Gastroesophageal sphincter (tissue), 4 donors: ENCODE measurements at places on chromosomes 3 and 15. TPM values are rescaled to one million over a fixed set of nuclear protein-coding genes. Genes with fewer than 3 reads are reported as not detected.

RTP4 gene
- 3.0 TPM for total RNA-seq

GRCh38 chr3:154886437-154886836 lies 193.7 kb upstream of the MME start:
- ATAC-seq: peak; percentile 73

DNA sequence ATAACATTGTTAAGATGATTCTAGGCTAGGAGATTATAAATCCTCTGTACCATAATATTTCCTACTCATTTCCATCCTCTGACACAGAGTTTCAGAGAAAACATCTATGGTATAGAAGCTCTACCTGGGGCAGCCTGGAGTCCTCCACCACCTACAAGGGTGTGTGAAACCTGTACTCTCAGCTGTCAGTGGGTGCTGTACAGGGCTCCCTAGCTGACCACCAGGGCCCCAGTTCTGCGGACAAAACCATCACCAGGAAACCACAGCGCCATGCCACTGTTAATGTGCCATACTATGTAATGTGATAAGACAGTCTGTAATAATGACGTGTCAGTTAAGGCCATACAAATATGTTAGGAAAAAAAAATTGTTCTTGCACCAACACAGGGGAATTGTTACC lies 7.1 kb downstream of the RORA start:
- ATAC-seq: no peak

DNA sequence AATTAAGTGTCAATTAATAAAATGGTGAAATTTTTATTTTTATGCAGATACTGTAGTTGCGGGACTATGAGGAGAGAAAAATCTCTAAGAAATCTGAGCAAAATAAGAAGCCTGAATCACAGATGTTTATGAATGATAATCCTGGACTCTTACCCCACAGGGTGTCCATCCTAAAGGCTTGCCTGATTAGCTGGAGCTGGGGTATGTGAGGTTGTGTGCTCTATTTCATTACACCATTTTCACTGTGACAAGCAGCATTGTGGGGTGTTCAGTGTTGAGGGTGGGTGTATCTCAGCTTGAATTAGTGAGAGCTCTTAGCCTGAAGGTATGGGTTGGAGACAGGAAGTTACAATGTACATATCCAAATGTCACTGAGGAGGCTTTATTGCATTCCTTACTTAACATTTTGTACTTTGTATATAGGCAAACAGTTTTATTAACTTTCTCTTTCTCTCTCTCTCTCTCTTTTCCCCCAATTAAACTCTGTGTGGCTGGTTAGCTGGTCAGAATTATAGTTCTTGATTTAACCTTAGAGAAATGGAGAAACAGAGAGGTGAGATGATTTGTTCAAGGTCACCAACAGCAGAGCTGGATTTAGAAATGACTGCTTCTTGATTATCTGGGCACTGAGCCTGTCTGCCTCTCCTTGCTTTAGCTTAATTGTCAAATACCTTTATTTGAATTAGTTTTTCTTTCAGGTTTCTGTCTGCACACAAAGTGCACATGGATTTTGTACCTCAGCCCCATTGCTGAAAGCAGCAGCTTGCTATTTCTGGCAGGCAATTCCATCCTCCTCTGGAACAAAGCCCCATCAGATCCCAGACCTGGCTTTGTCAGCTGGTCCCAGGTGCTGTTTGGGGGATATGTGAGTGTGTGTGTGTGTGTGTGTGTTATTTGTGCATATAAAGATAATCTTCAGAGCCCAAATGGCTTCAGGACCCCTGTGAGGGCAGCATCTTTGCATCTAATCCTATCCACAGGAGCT lies 35.8 kb downstream of the GJD2 start:
- ATAC-seq: no peak

GRCh38 chr15:72965671-72966070 lies 86.6 kb upstream of the NEO1 start:
- ATAC-seq: no peak

DNA sequence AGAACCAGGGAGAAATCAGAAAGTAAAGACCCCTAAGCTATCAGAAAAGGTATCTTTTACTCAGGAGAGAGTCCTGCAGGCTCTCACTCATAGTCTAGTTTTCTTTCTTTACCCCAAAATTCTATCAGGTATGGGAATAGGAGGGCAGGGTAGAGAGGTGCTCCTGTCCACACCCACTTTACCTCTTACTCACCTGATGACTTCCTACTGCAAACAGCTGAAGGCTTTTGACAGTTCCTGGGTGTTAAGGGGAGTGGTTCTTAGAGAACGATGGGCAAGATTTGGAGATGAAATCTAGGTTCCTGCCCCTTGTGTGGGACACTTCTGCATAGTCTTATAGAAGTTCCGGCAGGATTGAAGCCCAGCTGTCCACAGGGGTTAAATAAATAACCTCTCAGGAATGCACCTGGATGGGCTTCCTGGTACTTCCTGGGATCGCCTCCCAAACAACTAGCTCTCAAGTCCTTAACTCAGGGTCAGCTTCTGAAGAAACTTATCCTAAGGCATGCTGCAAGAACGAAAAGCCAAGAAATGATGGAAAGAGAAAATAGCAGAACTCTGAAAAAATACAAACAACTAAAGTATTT lies 10.8 kb upstream of the TNFAIP8L3 start:
- no peak for ATAC-seq

- no peak for ATAC-seq
Observed at GRCh38 chr3:139202226-139202958, 141.4 kb upstream of the MRPS22 start.

DNA sequence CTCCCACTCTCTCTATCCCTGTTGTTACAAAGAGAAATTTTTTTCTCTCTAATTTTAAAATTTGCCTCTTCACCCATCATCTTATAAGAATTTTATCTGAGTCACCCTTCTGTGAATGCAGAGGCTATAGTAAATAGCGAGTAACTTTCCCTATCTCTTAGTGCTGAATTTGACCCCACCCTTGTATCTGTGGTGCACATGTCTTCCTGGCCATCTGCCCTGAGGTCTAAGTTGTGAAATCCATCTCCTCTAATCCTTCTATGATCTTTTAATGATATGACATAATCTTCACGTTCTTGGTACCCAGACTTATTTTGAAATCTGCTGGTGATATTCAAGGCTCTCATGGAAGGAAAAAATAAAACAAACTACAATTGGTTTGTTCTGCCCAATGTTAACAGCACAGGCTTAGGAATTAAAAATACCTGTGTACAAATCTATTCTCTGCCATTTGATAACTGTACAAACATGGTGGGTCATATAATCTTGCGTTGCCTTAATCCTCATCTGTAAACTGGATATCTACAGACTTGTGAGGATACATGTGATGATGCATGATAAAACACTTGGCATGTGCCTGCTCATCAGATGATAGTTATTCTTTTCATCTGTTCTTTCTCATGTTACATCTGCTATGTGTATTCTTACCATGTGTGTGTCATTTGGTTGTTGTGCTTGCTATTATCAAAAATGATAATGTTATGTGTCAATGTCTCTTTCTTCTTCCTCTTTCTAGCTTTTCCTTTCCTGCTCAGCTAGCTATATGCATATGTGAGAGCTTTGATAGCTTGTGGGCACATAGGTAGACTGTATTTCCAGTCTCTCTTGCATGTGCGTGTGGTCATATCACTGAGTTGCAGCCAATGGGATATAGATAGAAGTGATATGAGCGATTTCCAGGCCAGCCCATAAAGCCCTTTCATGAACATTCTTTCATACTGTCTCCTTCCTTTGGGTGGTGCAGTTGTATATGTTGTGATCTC lies 13.7 kb upstream of the CCR3 start:
- peak; percentile 86 for ATAC-seq

DNA sequence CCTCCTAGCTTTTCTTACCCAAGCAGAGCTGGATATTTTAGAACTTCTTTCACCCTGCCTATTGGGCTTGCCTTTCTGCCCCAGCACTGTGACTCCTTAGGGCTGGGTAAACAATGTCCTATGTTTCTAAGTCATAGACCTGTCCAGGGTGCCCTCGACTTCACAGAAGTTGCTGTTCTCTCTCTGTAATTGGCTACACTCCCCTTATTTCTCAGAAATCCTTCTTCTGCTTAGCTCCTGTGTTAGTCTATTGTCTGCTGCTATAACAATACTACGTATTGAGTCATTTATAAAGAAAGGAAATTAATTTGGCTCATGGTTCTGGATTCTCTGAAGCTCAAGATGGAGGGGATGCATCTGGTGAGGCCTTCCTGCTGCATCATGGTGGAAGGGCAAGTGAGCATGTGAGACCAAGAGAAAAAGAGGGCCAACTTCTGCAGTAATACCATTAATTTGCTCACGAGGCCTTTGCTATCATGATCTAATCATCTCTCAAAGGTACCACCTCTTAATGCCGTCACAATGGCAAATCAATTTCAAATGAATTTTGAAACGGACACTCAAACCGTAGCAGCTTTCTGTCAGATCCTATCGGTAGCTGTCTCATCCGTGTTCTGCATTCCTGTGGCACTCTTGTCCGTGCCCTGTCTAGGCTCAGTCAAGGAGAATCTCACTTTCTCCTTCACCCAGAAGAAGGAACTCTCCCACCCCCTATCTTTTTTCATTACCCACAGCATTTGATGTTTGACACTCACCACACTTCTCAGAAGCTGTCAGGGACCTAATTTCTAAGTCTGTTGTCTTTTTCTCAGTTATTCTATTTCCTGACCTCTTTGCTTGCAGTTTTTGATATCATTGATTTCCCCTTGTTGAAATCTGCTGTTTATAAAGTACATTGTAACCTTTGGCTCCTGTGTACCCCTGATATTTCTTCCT lies 22.3 kb upstream of the GPR171 start:
- ATAC-seq: no peak

GRCh38 chr15:91472316-91472756 lies 372.3 kb downstream of the SV2B start:
- ATAC-seq: no peak

EPHB1 gene
- 2.5 TPM for total RNA-seq

DNA sequence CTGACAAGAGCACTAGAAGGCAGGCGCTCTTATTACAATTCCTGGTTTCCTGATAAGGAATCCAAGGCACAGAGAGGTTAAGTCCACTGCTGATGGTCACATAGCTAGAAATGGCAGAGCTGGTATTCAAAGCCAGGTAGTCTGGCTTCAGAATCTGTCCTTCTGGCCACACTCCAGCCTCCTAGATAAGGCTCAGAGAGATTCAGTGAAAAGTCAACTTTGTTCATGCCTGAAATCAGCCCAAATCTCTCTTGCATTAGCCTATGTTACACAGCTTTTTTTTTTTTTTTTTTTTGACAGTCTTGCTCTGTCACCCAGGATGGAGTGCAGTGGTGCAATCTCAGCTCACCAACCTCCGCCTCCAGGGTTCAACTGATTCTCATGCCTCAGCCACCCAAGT lies 21.1 kb upstream of the CMTM8 start:
- ATAC-seq: no peak

DNA sequence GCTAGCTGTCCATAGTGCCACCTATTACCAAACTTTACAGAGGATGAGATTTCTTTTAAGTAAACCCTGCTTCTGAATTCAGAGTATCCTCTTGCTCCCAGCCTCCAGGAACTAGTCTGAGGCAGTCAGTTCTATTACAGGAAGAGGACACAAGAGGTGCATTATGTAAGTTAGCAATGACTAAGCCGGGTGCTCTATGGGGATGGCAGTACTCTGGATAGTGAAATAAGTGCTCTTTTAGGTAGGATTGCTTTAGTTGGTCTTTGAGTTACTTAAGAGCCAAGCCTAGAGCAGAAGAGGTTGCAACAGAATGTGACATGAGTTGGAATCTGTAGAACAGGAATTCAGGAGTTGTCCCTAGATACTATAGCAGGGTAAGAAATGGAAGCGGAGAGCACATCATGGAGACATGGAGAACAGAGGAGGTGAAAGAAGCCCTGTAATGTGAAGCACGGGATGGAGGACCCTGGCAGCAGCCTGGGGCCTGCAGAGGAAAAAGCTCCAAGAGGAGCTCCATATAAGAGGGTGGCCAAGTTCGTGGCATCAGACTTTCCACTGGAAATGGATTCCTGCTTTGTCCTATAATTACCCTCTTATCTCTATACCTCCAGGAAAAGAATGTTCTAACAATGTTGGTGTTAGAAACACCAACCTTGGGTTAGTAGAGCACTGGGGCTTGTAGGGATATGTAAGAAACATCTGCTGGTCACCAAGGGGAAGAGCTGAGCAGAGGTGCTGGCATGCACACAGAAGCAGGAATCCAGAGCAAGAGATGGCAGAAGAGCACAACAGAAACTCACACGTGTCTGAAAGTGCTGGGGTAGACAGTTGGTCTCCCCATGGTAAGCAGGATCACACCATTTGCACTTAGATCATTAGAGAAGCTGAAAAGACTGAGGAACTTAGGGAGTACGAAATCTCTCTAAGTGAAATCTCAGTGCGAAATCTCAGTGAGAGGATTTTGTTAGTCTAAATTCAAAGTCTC lies 851.1 kb downstream of the FHIT start:
- no peak for ATAC-seq

ADAMTSL3 gene
- total RNA-seq: 35.9 TPM

DNA sequence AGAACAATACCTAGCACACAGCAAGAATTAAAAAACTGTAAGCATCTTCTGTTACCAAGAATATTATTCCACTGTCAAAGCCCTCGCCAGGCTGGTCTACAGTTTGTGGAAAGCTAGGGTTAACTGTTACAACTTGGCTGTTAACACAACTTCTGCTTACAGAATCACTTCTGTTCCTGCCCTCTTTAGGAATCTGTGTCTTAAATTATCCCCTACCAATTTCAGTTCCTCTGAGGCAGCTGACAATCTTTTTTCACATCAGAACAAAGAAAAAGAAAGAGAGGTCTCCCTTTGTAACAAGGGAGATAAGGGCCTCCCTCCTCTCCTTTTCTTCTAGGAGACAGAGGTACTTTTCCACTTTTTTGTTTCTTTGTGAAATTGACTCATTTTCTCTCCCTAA lies 188.9 kb downstream of the FMN1 start:
- ATAC-seq: no peak

CCR1 gene
- 5.1 TPM for total RNA-seq

GRCh38 chr3:187210545-187211327 lies 13.4 kb downstream of the RTP1 start:
- ATAC-seq: peak; percentile 75

TNFAIP8L3 gene
- total RNA-seq: 17.1 TPM

GRCh38 chr3:11168881-11169805 lies 14.8 kb downstream of the HRH1 start:
- no peak for ATAC-seq

DNA sequence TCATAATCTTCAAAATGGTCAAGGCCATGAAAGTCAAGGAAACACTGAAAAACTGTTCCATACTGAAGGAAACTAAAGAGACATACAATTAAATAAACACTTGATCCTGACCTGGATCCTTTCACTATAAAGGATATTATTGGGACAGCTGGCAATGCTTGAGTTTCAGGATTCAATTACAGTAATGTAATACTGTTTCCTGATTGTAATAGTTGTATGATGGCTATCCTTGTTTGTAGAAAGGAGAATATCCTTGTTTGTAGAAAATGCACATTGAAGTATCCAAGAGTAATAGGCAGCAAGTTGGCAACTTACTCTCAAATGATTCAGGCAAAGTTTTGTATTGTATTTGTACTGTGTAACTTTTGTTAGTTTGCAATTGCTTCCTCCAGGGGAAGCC lies 4.6 kb downstream of the CIDEC start:
- no peak for ATAC-seq

DNA sequence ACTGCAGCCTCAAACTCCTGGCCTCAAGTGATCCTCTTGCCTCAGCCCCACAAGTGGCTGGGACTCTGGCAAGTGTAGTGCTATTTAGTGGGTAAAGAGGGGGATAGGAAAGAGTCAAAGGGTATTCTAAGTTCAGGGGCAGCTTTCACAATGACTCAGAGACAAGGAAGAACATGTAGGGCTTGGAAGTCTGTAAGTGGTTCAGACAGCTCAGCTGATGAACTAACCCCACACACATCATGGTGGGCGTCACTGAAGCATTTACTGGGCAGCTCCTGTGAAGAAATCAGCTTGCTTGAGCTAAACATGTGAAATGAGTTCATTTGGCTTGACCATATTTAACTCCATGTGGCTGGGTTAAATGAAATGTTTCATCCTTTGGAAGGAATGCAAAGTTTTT lies 34.6 kb upstream of the THSD4 start:
- no peak for ATAC-seq

GRCh38 chr3:196624067-196624790 lies 15.3 kb upstream of the NRROS start:
- ATAC-seq: peak; percentile 58
